Esophagus (tissue), 2 donors: ENCODE measurements at places on chromosomes 2 and 18. TPM values are rescaled to one million over a fixed set of nuclear protein-coding genes. Genes with fewer than 3 reads are reported as not detected.

Gene MAPK4
- polyA plus RNA-seq, result 0.16 TPM

Gene HOXD8
- polyA plus RNA-seq, result 1.3 TPM

Gene KCNF1
- polyA plus RNA-seq, result 0.29 TPM

Gene TMEM178A
- polyA plus RNA-seq, result 1.1 TPM

Gene IL1RL2
- polyA plus RNA-seq, result 6.1 TPM

Gene ROCK1
- 8.8 TPM for polyA plus RNA-seq

Gene CXCR1
- polyA plus RNA-seq, result 0.08 TPM

Gene POTEI
- not detected for polyA plus RNA-seq

Gene REG1A
- 1.00 TPM for polyA plus RNA-seq

Gene MYO5B
- polyA plus RNA-seq, result 35.3 TPM

Gene MARCO
- polyA plus RNA-seq, result 1.9 TPM

Gene MBP
- 9.7 TPM for polyA plus RNA-seq

Gene EDAR
- polyA plus RNA-seq, result 1.3 TPM

Gene CMPK2
- 0.71 TPM for polyA plus RNA-seq

Gene POTEC
- not detected for polyA plus RNA-seq

Gene CD8A
- polyA plus RNA-seq, result 4.2 TPM

Gene ASIC4
- polyA plus RNA-seq, result 0.01 TPM

Gene CDH2
- polyA plus RNA-seq, result 0.12 TPM

Gene DCDC2C
- polyA plus RNA-seq, result not detected

Gene USP37
- 2.3 TPM for polyA plus RNA-seq
